ENCODE measurements at places on chromosomes 12 and 14.

- DNase-seq, result no peak
Measured at GRCh38 chr12:123433615-123434014, 2.9 kb downstream of the RILPL2 start.

DNA sequence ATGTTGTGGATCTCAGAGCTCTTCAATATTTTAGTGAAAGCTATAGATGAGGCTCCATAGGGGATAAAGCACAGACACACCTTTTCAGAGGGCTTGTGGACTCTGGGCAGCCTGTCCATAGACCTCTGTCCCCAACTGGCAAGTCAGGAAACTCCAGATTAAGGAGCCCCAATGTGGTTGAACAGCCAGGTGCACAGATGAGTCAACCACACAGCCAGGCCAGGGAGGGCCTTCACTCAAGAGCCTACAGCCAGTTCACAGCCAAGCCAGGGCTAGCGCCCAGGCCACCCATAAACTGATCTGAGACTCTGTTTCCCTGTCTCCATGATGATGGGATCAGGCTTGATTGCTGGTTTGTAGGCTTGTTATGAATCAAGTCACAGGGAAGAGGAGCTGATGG lies 1.0 kb upstream of the BDKRB2 start:
- no peak for DNase-seq

DNA sequence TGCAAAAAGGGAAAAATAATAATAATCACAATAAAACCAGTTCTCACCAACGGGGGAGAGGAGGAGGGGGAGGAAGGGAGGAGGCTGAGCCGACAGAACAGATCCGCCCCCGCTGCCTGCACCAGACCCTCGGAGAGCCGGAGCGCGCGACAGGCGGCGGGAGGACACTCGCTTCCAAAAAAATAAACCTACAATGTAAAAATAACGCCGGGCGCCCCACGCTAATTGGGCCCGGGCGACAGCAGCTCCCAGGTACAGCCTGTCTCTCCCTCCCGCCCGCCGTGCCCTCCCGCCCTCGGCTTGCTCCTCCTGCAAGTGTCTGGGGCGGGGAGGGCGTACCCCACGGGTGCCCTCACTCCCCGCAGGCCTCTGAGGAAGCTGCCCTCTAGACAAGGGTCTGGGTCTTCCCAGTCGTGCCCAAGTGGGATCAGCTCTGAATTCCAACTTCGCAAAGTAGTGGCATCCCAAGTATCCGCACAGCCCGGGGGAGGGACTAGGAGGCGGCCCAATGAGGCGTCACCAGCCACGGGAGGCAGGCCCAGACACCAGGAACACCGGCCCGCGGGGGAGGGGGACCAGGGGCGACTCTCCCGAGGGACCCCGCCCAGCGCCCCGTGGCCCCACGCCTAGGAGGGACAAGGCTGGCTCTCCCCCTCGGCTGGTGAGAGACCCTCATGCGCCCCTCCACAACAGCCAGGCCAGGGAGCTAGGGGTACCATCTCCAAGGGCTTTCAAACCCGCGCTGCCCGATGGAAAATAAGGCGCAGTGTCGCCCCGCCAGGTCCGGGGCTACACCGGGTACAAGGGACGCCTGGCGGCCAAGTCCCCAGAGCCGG lies 1.0 kb downstream of the NCOR2 start:
- peak; percentile 49 for DNase-seq

DNA sequence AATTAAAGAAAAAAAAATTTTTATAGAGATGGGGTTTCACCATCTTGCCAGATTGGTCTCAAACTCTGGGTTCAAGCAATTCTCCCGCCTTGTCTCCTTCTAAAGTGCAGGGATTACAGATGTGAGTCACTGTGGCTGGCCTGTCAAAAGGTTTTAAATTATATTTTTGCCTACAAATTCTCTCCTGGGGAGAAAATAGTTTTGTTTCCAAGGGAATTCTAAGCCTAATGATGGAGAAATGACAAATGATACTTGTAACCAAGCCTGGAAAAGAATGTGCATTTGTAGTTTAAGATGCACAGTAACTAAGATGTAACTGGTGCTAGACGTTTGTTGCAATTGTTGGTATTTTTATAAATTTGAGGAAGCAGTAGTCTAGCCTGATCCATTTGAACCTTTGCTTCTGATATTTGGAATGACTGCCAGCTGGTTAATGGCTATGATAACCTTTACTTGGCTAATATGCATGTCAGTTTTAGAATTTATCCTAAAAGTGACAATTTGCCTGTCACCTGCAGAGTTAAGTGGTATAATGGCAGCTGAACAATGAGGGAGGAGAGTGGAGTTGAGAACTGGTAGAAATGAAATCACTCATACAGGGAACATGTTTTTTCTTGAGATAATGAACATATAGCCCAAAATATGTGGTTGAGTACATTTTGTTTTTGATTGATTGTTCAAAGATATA lies 148.0 kb downstream of the FUT8 start:
- DNase-seq, result no peak

- DNase-seq, result no peak
Measured at GRCh38 chr14:32472512-32473463, 143.7 kb downstream of the AKAP6 start.

DNA sequence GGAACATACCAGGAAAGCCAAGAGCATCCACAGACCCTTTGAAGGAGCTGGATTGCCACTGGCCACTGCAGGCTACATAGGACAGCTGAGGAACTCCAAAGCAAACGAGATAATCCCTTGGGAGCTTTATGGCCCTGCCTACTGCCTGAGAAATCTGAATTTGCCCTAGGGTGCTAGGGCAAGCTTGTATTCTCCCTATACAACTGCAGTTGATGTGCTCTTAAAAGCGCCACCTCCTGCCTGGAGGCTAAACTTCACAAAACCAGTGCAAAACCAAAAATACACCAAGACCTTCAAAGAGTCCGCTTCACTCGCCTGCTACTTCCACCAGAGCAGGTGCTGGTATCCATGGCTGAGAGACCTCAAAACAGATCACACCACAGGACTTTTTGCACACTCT lies 99.6 kb upstream of the KRR1 start:
- no peak for DNase-seq

Measured in stimulated activated effector memory CD8-positive, alpha-beta T cell treated with anti-CD3 and anti-CD28 coated beads, Interleukin-12 subunit alpha, Interleukin-12 subunit beta, amount 100 ng/mL, for 72 hours (primary cell).